Stimulated activated CD8-positive, alpha-beta memory T cell treated with anti-CD3 and anti-CD28 coated beads, Interleukin-2, amount 100 ng/mL, for 1 hour (primary cell): ENCODE measurements at places on chromosomes 2 and 18.

DNA sequence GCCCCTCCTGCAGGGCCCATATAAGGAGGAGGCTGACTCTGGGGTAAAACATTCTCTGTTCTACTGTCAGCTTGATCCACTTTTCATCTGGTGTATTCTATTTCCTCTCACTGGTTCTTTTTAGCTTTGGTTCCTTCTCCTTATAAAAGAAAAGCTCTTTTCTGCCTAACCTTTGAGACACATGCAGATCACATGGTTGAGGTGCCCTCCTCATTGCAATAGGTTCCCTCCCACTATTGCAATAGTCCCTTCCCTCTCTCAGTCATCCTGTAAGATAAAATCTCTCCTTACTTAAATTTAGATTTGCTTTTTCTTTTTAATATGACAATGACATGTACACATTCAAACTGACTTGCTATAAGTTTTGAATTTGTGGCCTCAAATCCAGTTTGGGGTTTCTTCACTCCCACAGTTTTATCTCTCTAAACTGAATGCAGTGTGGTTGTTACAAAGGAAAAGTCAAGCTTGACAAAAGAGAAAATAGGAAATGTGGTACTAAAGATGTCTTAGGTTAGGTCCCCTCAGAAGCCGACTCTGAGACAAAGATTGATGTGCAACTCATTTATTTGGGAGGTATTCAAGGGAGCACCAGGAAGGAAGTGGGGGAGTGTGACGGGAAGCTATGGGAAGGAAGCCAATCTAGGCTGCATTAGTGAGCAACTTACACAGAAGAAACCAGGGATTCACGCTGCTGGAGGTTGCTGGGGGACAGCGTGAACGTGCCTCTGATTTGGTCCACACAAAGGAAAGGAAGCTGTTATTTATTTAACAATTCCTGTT lies 127.6 kb upstream of the LINC00305 start:
- no peak for DNase-seq

- no peak for DNase-seq
These were observed 121.1 kb upstream of the PID1 start for GRCh38 chr2:229392196-229392595.

GRCh38 chr18:12840382-12840781 lies 43.7 kb downstream of the PTPN2 start:
- DNase-seq, result no peak

- DNase-seq, result no peak
These were observed 474.2 kb upstream of the LRRTM1 start for GRCh38 chr2:80778704-80779103.

DNA sequence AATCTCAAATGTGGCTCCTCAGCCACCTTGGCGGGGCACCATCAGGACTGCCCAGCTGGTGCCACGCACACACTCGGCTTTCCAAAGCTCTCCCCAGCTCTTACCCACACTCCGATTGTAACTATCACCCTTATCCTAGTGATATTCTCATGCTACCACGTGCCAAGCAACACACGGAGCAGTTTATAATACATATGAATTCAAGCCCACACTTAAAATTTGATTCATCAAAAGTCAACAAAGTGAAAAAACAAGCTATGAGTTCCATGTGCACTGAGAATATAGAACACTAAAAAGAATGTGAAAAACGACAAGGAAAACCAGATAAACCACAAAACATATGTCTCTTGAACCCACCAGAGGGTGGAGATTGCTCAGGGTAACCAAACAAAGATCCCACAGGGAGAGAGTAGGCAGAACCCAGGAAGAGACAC lies 31.6 kb downstream of the LONRF2 start:
- no peak for DNase-seq

DNA sequence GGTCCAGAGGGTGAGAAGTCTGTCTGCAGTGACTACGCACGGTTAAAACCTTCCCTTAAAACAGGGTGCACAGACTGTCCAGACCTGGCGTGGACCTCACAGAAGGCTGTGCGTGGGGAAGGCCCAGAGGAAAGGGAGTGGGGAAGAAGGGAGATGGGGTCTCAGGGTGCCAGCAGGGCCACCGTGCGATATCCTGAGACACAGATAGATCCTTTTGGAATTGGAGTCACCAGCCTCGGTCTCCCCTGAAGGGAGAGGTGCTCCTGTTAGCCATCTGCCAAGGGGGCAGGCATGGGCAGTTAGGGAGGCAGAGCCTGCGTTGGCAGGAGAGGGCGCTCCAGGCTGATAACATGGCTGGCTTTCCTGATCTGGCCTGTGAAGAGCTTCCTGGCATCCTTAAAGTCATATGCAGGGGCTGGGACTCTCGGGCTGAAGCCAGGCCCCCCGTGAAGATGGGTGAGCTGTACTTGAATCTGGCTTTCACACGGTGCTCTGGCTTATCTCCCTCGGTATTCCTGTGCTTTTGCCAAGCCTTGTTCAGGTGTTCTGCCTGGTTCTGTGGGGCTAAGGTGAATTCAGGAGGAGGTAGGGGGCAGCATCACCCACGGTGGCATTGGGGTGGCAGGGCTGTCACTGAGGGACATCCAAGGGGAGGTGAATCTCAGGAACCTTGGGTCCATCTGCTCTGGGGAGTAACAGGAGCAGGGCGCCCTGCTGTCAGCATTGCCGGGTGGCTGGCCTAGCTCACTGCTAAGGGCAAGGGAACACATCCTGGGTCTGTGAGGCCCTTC lies 107.2 kb upstream of the SMAD2 start:
- DNase-seq, result no peak

- no peak for DNase-seq
These were observed 347.1 kb upstream of the FAM98A start for GRCh38 chr2:33946193-33946592.

- DNase-seq, result no peak
These were observed 15.5 kb upstream of the CPS1 start for GRCh38 chr2:210540900-210541289.

DNA sequence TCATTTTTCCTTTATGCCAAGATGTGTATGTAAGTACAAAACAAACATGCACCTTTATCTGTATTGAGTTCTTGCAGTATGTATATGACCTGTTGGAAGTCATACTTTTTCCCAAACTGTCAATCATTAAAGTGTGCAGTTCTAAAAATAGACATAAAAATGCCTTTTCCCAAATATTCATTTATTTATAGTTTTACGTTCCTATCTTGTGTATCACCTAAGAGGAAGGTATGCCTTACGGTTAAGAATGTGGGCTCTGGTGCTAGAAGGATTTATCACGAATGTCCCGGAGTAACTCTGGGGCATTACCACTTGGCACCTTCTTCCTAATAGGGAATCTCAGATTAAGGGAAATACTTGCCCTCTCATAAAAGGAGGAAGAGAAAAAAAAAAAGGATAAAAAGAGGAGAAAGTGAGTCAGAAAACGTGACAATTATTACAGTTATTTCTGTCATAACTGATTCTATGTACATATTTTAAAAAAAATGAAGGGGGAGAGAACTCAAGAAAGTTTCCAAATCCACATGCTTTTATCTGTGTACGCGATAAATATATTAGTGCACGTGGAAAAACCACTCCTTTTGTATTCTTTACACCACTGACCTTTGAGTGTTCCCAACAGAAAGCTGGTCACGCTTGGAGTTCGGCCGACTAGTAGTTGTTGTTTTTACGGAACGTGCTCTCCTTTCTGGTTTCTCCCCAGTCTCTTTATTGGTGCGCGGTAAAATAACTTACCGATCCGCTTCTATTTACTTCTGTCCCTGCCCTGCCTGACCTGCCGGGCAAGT lies 721 bp downstream of the MCEE start:
- no peak for DNase-seq

- DNase-seq, result no peak
These were observed 14.5 kb downstream of the NTSR2 start for GRCh38 chr2:11655495-11655894.

GRCh38 chr18:51437280-51438271 lies 240.1 kb upstream of the MEX3C start:
- no peak for DNase-seq

GRCh38 chr2:130135692-130136541 lies 6.9 kb upstream of the POTEF start:
- no peak for DNase-seq
